ENCODE measurements at places on chromosomes 11 and 22.

DNA sequence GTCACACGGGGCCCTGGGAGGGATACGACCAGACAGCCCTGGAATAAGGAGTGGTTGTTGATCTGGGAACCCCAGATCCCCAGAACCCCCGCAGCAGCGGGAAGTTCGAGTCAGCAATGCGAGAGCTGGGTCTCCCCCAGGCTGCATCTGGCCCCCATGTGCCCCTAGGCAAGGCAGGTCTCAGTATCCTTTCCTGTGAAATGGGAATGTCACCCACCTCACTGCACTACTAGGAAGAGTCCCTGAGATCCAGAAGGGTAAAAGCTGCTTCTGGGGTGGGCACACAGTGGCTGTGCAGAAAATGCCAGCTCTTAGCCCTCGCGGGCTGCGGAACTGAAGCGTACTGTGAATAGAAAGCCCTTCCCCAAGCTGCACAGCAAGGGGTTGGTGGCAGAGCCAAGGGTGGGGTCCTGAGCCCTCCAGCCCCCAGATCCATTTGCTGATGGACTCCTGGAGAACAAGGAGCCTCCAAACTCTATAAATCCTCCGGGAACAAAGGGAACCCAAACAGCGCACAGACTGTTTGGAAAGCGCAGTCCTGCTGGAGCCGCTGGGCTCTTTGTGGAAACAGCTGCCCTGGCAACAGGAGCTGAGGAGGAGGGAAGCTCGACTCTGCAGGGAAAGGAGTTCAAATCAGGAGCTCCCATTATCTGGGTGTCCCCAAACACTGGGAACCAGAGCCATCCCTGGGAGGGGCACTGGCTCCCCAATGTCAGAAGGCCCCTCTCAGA, 68.2 kb upstream of the SHISAL1 start:
- no peak for DNase-seq

- no peak for DNase-seq
These were observed 2.7 kb downstream of the HBG1 start for GRCh38 chr11:5246772-5247471.

- no peak for DNase-seq
These were observed 18.2 kb upstream of the SYTL2 start for GRCh38 chr11:85829172-85829571.

DNA sequence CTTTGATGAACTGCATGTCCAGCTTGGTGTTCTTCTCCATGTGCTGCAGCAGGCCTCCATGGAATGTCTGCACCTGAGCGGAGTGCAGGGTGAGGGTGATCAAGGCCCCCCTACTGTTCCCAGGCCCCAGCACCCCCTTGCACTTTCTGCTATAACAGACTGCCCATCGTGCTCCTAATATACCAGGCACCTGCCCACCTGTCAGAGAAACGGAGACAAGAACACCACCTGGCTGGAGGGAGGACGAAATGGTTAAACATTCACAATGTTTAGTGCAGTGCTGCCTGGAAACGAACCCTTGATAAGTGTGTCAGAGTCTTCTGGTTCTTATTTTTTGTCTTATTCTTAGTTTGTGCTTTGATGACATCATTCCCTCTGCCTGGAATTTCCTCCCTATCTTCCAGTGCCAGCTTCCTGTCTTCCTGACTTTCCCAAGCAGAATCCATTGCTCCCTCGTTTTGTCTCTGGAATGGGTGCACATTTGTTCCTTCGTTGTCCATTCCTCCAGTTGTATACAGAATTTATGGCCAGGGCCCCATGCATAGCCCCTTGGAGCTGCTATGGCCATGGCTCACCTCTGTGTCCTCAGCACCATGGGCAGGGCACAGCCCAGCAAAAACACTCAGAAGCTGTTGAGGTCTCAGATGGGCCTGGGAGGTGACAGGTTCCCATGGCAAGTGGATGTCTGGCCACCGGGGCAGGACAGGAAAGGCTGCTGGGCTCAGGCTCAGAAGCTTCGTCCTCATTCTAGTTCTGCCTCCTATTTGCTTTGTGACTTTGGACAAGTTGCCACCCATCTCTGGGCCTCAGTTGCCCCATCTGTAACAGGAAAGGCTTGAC, 11.9 kb downstream of the BAIAP2L2 start:
- no peak for DNase-seq

- DNase-seq = no peak
These were observed 554.3 kb upstream of the LRRC4C start for GRCh38 chr11:42013656-42014201.
